Activated CD8-positive, alpha-beta memory T cell treated with anti-CD3 and anti-CD28 coated beads for 1 hour (primary cell): ENCODE measurements at places on chromosomes 5 and 9.

- no peak for DNase-seq
Observed at GRCh38 chr5:15377573-15378340, 122.2 kb upstream of the FBXL7 start.

- DNase-seq: no peak
Observed at GRCh38 chr5:32961059-32961415, 249.9 kb downstream of the NPR3 start.

GRCh38 chr5:115661101-115661500 lies 35.3 kb upstream of the TMED7 start:
- DNase-seq: no peak

DNA sequence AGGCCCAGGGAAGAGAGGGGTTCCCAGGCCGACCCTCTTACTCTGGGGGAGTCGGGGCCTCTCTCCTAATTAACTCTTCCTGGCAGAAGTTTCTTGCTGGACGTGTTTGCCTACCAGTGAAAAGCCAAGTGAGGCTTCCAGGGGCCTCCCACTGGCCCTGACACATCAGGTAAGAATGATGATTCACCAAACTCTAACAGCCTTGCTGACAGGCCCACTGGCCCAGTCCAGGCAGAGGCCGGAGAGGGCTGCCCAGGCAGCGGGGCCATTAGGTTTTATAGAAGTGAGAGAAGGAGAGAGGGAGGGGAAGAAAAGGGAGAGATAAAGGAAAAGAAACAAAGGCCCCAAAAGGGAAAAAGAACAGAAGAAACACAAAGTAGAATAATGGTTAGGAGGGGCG lies 50.8 kb upstream of the FOXE1 start:
- DNase-seq: no peak

GRCh38 chr5:151569132-151570046 lies 21.7 kb downstream of the FAT2 start:
- DNase-seq: no peak

DNA sequence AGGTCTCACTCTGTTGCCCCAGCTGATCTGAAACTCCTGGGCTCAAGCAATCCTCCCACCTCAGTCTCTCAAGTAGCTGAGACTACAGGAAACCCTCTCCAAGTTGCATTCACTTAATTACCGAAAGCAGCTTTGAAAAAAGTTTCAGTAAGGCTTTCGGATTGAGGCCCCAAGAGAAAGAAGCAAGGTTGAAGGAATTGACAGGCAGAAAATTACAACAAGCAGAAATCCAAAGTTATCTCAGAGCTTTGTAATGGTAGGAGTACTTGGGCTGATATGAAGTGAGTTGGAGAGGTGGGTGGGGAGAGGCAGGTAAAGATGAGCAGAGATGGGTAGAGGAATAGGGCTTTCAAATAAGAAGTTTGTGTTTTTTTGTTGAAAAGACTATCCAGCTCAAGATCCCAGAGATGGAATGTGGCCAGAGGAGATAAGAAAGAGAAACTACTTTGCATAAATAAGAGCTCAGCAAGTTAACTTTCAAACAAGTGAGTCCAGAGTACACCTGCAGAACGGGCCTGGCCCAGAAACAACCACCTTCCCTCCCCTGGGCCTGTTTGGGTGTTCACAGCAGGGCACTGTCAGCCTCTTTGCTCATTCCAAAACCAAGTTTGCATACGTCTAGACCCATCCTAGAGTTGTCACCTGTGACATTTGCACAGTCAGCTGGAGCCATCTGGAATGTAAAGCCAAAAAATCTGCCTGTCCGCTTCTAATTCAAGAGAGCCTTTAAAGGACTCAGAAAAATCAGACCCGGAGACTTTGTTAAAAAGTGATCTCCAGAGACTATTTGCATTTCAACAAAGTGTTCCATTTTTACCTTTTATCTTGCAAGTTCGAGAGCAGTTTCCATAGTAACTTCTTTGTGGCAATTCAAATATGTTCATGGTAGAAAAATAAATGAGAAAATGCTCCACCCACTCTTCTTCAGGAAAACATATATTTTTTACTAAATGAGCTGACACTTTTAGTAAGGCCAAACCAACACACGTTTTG lies 2.2 kb upstream of the CLINT1 start:
- no peak for DNase-seq

DNA sequence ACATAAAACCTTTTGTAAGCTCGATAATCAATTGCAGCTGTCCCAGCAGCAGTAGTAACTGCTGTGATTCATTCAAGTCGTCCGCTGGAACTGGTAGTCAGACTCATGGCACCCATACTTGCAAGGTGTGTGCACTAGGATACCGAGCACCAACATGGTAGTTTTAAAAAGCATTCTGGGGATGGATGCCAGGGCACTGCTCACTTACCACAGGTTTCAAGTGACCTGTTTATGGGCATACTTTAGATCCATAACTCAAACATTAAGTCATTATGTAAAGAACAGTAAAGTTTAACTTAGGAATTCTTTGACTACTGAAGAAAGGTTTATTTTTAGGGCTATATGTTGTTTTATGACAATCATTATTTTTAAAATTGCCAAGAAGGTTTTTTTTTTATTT lies 2277.6 kb downstream of the MAT2B start:
- DNase-seq: no peak

- peak; percentile 22 for DNase-seq
Observed at GRCh38 chr5:149434162-149435014, 55.3 kb upstream of the IL17B start.

DNA sequence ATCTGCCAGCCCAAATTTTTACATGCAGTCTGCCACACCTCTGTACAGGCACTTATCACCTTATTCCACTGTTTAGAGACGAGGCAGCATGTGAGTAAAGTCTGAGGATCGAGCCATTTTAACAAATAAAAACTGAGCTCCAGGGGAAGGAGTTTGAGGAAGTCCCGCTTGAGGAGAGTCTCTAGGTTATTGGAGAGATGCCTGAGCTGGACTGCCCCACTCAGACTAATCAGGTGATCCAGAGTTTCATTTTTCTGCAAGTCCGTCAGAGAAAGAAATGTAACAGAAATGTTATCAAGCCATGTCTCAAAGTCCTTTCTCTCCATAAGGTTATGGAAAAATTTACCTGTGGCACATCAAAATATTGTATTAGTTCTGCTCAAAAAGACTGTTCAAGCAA lies 5.3 kb downstream of the FBXW2 start:
- DNase-seq: no peak

DNA sequence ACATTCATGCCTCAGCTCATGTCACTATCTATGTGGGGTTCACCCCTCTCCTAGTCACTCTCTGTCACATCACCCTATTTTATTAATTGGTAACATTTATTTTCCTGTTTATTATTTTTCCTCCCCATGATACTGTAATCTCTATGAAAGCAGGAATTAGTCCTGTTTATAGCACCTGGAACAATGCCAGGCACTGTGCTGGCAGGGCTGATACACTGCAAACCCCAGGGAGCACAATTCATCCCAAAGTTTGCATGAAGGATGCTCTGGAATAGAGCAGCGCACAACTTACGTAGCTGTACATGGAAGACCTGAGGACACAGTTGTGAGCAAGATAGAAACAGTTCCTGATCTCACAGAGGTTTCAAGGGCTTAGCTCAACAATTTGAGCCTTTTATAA lies 103.2 kb downstream of the NSG2 start:
- DNase-seq: no peak

- no peak for DNase-seq
Observed at GRCh38 chr9:107929443-107929842, 439.9 kb upstream of the KLF4 start.

DNA sequence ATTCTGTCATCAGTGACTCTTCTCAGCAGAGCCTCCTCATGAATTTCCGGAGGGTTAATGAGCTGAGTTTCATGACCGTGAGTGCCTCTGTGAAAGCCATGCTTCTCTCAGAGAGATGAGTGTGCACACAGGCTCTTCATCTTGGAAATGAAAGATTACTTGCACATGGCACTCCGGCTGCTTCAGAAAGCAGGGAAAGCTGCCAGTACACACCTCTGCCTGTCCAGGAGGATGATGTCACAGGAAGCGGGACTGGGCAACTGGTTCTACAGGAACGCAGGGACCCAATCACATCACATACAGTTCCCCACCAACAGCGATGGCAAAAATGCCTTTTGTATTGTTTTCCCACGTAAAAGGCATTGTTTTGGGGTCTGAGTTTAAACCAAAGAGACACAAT lies 286.0 kb upstream of the DAP start:
- no peak for DNase-seq

DNA sequence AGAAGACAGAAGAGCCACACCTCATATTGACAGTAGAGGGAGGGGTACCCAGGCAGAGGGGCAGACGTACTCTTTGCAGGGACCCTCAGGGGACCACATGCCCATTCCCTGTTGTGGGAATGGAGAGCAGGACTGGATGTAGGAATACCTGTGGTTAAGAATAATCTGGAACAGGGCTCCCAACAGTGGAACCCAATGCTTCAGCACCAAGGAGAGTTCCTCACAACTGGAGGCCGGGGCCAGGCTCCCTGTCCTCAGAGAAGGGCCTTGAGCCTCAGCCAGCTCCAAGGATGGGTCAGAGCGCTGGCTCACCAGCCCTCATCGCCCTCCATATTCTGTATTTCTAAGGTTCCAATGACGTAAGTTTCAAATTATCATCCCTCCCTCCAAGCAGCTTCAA lies 7.4 kb upstream of the SHC3 start:
- no peak for DNase-seq

GRCh38 chr5:77333451-77334123 lies 123.1 kb downstream of the PDE8B start:
- no peak for DNase-seq

DNA sequence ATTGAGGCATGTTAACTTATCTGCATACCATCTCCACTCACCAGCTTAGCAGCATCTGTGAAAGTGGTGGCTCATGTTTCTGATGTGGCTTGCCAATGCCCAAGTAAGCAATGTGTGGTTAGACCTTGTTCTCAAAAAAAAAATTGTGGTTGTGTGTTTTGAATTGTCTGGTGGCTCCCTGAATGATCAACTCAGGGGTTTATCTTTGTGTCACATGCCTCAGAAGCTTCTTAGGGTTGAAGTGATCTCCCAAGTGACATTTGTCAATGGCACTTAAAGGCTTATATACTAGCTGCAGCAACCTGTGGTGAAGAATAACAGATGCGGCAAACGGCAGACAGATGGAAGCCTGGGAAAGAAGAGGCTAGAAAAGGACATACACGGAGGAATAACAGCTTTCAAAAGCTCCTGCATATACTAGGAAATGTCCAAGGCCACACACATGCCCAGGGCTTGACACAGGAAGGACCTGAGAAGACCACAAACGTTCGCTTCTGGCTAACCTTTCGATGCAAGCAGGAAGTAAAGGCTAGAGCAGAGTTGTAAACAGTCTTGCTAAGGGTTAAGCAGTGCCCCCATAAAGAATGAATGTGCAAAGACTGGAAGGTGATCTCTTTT lies 42.2 kb upstream of the FSD1L start:
- DNase-seq: peak; percentile 16

DNA sequence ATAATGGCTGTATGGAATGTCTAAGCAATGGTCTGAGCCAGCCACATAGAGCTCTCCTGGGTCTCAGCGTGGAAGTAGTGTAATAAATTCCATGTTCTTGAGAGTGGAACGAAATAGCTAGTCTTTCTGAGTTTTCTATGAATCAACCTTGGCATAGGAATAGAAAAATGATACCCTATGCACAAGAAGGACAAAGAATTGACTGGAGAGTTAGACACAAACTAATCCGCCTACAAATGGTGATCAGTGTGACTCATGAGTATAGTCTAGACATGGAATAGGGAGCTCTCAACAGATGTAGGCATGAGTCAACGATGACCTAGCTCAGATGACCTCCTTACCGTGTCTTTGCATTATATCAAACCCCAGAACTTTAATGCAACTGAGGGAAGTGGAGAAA lies 256.8 kb upstream of the GRIN3A start:
- DNase-seq: no peak

DNA sequence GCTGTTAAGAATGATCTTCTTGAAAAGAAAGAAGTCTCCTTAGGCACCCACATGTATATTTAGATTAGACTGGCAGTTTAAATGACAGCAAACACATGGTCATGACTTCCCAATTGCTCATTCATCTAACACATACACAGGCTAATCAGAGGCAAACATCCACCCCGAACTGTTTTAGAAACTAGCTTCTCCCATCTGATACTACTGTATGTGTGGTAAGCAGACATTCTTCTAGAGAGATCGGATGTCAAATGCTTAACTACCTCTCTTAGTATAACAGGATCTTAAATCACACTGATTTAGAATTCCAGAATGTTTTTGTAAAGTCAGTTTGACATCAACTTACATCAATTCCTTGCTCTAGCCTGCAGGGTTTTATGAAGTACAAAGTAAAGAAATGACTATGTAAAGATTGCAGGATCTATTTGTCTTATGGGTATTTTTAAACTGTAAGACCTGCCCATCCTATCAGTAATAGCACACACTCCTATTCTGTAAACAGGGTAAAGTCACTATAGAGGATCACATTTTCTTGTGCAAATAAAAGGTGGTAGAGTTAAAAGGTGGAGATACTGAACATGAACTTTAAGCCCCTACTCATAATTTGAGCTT lies 239.7 kb downstream of the MLLT3 start:
- no peak for DNase-seq

DNA sequence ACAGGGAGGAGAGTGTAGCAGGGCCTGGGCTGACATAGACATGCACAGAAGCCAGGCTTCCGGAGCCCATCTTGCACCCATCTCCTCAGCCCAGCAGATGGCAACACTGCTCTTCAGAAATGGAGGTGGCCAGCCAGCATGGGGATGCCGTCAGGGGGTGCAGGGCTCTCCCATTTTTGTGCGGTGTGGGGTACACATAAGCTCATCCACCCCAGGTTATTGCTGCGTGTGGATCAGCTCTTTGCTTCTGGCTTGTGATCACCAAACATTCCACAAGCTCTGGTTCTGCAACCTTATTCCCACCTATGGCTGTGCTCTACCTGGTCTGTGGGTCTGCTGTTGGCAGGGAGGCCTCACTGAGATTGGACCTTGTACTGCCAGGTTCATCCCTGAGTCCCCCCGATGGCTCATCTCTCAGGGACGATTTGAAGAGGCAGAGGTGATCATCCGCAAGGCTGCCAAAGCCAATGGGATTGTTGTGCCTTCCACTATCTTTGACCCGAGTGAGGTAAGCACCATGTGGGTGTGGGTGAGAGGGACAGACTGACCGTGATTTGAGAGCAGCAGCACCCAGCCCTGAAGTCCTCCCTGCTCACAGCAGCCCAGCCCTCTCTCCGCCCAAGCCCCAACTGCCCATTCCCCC lies 17.3 kb downstream of the SLC22A5 start:
- DNase-seq: peak; percentile 56

DNA sequence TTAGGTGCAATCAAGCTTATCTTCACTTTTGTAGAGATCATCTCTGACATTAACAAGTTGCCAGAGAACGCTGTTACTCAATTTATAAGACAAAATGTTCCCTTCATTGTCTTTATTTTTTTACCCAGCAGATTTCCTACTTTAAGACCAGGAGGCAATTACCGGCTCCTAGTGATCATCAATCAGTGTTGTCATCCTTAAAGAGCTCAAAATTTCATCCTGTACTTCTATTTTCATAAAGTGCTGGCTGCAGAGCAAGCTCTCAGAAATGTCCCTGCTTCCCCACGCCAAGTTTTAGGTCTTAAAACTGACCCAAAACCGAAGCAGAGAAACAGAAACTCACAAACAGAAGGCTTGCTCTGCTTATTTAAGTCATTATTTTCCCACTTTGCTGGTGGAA lies 82.9 kb downstream of the PJA2 start:
- no peak for DNase-seq

- DNase-seq: no peak
Observed at GRCh38 chr5:97501965-97502305, 318.9 kb upstream of the RIOK2 start.

- no peak for DNase-seq
Observed at GRCh38 chr5:65801352-65801783, 79.4 kb downstream of the NLN start.
